ENCODE measurements at places on chromosomes 16 and 17.
A peak's percentile ranks its signal among the peaks of the same experiment; 100 is the strongest.

DNA sequence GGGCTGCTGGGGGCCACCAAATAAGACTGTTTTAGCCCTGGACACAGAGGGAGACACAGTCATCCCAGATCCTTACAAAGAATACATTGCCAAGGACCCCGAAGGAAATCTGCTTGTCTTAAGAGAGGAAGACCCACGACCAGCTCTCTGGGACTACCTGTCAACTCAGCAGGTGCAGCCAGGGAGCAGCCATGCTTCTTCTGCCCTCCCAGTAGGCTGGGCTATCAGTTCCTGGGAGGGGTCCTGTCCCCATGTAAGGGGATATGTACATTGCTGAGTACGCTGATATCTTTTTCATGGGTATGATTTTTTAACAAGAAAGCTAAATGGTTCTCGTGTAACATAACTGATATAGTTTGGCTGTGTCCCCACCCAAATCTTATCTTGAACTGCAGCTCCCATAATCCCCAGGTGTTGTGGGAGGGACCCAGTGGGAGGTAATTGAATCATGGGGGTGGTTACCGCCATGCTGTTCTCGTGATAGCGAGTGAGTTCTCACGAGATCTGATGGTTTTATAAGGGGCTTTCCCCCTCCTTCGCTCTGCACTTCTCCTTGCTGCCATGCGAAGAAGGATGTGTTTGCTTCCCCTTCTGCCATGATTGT lies 11.3 kb downstream of the SSTR2 start:
- no peak for DNase-seq

DNA sequence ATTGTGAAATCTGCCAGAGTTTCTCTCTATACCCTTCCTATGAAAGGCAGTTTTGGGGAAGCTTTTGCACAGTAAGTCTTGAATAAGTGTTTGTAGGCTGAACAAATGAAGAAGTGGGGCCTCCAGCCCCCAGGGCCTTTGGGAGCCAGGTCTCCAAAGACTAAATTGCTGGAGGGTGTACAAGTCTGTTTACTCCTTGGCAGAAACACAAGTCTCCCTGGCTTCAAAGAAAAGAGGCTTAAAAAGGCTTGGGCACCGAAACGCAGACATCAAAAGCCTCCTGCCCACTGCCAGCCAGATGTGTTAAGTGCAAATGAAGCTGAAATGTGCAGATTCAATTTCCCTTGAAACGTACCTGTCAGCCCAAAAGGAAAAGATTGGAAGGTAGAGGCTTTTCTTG lies 146.3 kb downstream of the TMEM132E start:
- DNase-seq, result no peak

- no peak for DNase-seq
Observed at GRCh38 chr17:46082257-46082656, 83.2 kb downstream of the STH start.

DNA sequence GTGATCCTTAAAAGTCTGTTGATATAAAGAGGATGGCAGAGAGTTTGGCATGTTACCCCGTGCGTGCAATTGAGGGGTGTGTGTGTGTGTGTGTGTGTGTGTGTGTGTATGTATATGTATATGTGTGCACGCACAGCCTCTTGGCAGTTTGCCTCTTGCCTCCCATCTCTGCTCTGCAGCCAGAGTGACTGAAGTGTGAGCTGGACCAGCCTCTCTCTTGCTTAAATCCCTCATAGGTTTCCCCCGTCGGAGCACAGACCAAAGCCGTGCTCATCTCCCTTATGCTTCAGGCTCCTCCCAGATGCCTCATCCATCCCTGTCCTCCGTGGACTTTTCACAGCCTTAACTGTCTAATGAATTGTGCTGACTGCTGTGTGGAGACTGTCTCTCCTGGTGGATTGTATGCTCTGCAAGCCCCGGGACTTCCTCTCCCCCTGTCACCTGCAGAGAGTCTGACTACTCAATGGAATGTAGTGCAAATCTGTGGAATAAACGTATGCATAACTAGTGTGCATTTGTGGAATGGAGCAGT lies 413.5 kb downstream of the CPPED1 start:
- DNase-seq, result no peak

DNA sequence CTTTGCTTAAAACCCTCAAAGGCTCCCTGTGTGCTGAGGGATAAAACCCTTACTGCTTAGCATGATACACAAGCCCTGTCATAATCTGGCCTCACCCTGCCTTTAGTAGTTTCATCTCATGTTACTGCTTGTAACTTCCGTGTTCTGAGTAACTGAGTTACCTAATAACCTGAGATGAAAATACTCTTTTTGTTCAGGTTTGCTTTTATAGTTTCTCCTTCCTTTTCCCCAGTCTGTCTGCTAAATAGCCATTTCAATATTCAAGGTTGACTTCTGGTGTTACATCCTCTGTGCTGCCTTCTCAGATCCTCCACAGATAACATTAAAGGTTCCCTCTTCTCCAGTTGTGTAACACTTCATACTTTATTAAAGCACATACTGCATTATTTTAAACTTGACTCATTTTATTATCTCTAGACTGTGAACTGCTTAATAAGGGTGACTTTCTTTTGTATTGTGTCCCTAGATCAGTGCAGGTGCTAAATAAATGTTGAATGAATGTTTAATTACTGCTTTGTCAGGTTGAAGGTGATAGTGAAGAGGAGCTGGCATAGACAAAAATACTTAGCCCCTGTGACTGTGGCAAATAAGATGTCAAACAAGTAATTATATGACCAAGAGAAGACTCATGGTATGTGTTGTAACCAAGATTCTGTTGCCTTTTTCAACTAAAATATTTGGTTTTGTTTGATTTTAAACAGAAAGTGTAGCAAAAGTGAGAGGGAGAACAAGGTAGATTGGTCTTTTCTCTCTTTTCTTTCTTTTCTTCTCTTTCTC lies 47.8 kb downstream of the NFAT5 start:
- DNase-seq, result no peak

GRCh38 chr16:49563666-49564065 lies 190.1 kb downstream of the C16orf78 start:
- no peak for DNase-seq

DNA sequence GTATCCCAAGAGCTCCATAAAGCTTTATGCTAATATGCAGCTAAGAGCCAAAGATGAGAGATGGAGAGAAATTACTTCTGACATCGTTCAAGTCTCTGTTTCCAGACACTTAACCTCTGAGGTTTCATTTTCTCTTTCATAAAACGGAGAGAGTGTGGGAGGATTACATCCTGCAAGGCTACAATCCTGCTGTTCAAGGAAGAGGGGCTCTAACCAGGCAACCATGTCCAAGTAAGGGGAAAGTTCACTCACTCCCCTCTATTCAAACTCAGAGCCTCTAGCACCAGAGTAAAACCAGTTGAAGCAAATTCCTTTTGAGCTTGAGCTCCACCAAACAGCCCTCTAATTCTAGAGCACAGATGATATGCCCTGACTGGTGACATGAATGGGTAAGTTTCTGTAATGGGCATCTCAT lies 397.4 kb downstream of the NPIPA8 start:
- no peak for DNase-seq

GRCh38 chr16:81130126-81130525 lies 33.9 kb upstream of the GCSH start:
- no peak for DNase-seq

DNA sequence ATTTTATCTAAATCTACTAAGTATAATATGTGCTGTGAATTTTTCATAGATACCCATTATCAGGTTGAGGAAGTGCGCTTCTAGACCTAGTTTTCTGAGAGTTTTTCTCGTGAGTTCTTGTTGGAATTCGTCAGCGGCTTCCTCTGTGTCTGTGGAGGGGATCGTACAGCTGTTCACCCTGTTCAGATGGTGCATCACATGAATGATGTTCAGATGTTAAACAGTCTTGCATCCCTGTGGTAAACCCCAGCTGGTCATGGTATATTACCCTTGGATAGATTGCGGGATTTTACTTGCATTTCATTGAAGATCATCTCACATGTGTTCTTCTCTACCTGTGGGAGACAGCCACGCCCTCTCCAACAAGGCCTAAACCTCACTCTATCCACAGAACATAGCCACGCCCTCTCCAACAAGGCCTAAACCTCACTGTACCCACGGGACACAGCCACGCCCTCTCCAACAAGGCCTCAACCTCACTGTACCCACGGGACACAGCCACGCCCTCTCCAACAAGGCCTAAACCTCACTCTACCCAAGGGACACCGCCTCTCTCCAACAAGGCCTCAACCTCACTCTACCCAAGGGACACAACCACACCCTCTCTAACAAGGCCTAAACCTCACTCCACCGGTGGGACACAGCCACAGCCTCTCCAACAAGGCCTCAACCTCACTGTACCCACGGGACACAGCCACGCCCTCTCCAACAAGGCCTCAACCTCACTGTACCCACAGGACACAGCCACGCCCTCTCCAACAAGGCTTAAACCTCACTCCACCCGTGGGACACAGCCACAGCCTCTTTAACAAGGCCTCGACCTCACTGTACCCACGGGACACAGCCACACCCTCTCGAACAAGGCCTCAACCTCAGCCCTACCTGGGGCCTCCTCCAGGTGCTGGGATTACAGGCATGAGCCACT lies 180.2 kb upstream of the CHMP6 start:
- DNase-seq, result peak; percentile 35

- no peak for DNase-seq
Observed at GRCh38 chr17:72576289-72576759, 455.5 kb downstream of the SOX9 start.

DNA sequence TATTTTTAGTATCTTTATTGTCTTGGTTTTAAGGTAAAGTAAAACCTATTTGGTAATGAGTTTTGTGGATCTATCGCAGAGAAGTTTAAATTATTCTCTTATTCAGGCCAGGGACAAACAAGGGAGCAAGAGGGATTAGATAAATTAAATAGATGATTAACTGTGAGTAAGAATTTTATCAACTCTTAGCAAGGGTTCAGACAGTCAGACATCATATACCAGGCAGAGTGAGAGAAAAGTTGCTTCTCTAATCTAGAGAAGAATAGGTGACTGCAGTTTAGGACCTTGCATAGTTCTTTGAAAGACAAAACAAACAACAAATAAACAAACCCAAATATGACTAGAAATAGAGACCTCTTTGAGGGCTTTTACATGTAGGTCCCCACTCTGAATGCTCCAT lies 840.2 kb upstream of the GOT2 start:
- DNase-seq, result no peak

DNA sequence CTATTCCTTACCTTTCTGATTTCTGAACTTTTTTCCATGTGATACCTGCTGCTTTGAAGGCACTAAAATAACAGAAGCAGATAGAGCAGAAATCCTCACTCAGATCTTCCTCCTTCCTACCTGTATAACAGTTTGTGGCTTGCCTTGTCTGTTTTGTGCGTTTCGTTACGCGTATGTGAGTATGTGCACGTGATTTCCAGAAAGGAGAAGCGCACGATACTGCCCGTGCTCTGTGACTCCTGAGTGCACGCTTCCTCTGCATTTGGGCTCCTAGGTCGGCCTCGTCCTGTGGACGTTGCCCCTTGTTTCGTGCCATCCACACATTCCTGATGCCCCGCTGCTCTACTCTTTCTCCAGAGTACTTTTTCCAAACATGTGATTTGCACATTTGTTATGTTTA lies 4.1 kb downstream of the COX4I1 start:
- no peak for DNase-seq

DNA sequence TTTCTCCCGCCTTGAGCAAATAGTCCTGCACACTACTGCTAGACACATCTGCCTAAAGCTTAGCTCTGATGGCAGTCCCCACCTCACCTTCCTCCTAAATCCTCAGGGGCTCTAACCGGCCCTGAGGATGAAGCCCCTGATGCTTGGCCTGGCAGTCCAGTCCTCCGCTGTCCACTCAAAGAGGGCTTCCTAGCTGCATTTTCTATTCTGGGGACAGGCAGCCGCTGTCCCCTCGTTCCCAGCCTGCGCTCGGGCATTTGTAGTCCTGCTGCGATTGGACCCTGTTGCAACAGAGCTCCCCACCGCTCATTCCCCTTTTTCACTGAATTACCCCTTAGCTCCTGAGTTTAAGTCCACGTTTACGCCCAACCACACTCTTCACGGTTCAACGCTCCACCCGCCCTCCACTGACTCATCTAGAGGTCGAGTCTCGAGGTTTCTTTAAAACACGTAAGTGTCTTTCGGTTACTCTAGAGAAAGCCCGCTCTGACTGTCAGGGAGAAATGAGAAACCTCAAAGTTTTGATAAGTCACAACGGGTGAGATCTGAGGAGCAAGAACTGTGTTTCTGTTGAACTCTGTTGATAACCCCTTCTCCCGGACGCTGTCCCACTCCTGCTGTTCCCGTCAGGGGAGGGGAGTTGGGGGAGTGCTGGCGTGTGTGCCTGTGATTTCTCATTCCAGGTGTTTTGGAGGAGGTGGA lies 4.5 kb downstream of the CCR7 start:
- peak; percentile 78 for DNase-seq

GRCh38 chr17:37294888-37295287 lies 80.9 kb upstream of the C17orf78 start:
- DNase-seq, result no peak

- no peak for DNase-seq
Observed at GRCh38 chr16:85125570-85126393, 13.5 kb upstream of the CIBAR2 start.

- no peak for DNase-seq
Observed at GRCh38 chr16:709566-710499, 4.2 kb upstream of the FBXL16 start.

- no peak for DNase-seq
Observed at GRCh38 chr17:27575096-27575911, 55.7 kb upstream of the LGALS9 start.

- peak; percentile 14 for DNase-seq
Observed at GRCh38 chr16:20901436-20902112, 1.0 kb downstream of the LYRM1 start.

DNA sequence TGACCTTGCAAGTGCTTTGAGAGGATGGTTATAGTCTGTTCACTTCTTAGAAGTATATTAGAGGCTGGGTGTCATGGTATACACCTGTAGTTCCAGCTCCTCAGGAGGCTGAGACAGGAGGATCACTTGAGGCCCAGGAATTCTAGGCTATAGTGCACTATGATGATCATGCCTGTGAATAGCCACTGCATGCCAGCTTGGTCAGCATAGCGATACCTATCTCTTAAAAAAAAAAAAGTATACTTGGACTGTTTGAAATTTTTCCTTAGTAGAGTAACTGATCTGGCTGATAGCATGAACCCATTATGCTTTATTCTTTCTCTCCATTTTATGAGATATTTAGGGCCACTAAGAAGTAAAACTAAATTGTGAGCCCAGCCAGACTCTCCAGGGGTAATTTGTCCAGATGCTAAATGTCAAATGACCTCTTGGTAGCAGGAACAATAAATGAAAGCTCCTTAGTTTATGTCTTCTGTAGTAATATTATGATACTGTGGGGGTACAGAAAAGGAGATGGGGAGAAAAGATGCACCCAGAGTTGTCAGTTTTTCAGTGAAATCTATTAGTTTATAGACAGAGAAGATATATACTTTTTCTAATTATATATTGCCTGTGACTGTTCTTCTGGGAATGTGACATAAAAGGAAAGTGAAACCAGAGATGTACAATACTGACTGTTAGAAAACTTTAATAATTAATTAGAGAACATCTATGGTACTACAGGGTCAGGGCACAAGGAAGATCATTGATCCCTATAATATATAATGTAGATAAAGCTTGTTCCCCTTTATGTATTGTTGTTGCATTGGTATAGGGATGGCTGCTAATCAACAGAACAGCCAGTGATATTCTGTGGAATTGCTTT lies 335.3 kb upstream of the TBX2 start:
- no peak for DNase-seq
